H1 (cell line): ENCODE measurements at places on chromosomes 11 and 22. TPM values are rescaled to one million over a fixed set of nuclear protein-coding genes. Genes with fewer than 3 reads are reported as not detected.

- no peaks in the 10 kb centered on the region for H3K36me3 ChIP-seq
- peaks cover 4% of the 10 kb centered on the region for H3K4me1 ChIP-seq
- no peak overlapping the region for H3K27ac ChIP-seq
- H3K27me3 ChIP-seq = no peaks in the 10 kb centered on the region
- no peak for DNase-seq
These were observed 255.9 kb downstream of the FAT3 start for GRCh38 chr11:92480499-92480898.

DNA sequence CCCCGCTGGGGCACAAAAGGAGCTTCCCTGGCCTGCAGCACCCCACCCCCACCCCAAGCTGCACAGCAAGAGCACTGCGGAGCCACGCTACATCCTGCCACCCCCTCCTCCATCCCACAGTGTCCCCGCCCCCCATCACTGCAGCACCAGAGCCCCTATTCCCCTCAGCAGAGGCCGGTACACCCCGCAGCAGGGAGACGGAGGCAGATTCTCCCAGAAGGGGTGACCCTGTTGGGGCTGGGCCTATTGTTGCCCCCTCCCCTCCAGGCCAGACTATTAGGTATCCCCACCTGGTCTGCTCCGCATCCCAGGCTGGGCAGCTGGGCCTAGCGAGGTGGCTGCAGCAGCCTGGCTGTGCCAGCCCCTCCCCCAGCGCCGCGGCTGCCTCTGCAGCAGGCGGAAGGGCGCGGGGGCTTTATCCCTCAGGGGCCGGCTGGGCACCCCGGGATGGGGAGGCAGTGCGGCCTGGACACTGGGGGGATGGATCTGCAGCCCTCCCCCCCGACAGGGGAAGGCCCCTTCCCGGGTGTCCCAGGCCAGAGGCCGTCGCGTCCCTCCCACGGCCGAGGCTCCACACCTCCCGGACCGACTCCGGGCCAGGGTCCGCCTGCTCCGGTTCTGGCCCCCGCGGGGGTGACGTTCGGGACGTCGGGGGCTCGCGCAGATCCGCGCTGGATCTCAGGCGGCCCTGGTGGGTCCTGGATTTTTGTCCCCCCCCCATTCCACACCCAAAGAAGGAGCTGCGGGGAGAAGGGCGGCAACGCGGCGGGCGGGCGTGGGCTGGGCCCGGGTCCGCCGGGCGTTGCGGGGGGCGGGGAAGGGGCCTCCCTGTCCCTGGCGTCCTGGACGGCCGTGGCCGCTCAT lies 943 bp downstream of the DUSP8 start:
- no peaks in the 10 kb centered on the region for H3K36me3 ChIP-seq
- H3K4me3 ChIP-seq = peak overlapping the region; percentile 63
- H3K4me1 ChIP-seq = no peaks in the 10 kb centered on the region
- H3K27me3 ChIP-seq = peaks cover 18% of the 10 kb centered on the region
- no peak for DNase-seq

GRCh38 chr22:42154293-42155052 lies 23.9 kb upstream of the CYP2D6 start:
- no peaks in the 10 kb centered on the region for H3K27me3 ChIP-seq
- DNase-seq = no peak
- no peak overlapping the region for H3K27ac ChIP-seq
- no peak overlapping the region for H3K4me3 ChIP-seq
- no peaks in the 10 kb centered on the region; the same call in 1 of the 2 replicates for H3K4me1 ChIP-seq

DNA sequence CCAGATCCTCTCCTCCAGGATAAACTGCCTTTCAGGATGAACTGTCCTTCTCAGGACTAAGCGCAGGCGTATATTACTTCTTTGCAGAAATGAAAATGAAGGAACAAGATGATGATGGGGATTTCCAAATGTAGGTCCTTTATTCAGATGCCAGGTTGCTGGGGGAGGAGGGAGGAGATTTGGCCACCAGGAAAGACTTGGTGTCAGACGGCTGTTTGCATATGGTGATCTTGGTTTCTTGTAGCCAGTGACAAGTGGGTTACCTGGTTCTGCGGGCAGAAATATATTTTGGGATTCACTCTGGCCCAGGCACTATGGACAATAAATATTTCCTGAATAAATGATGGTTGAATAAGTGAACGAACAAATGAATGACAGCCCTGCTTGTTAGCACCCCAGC lies 243.4 kb downstream of the MIAT start:
- no peak overlapping the region for H3K27ac ChIP-seq
- no peak overlapping the region for H3K4me3 ChIP-seq
- H3K4me1 ChIP-seq = peaks cover 21% of the 10 kb centered on the region
- no peaks in the 10 kb centered on the region for H3K27me3 ChIP-seq
- no peaks in the 10 kb centered on the region for H3K36me3 ChIP-seq

- H3K27me3 ChIP-seq = no peaks in the 10 kb centered on the region
- no peak for DNase-seq
- H3K36me3 ChIP-seq = no peaks in the 10 kb centered on the region
- H3K4me3 ChIP-seq = no peak overlapping the region
- no peak overlapping the region for H3K27ac ChIP-seq
- peaks cover 9% of the 10 kb centered on the region for H3K4me1 ChIP-seq
These were observed 339.4 kb downstream of the MN1 start for GRCh38 chr22:27462190-27462589.

GRCh38 chr11:133163463-133164419 lies 368.6 kb downstream of the OPCML start:
- peaks cover 2% of the 10 kb centered on the region for H3K4me1 ChIP-seq
- no peak overlapping the region for H3K27ac ChIP-seq
- no peaks in the 10 kb centered on the region for H3K36me3 ChIP-seq
- DNase-seq = no peak
- no peak overlapping the region for H3K4me3 ChIP-seq

Gene PANX2
- 3.5 and 6.0 TPM in 2 replicates for polyA plus RNA-seq

Gene SLC22A8
- polyA plus RNA-seq = not detected in 2 replicates

DNA sequence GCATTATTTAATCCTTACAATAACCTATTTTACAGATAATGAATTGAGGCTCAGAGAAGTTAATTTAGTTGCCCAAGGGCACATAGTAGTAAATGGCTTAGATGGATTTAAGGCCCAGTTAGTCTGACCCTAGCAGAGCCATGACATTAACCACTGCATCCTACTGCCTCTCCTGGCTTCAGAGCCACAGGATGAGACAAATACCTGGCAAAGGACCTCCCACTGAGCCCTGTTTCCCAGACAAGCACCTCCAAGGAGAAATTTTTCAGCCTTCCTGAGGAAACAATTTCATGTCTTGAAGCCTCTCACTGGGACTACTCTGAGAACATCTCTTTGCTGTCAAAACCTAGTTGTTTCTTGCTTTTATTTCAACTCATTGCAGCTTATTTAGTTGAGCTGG lies 28.4 kb downstream of the IZUMO1R start:
- H3K27ac ChIP-seq = no peak overlapping the region
- no peaks in the 10 kb centered on the region for H3K27me3 ChIP-seq
- no peaks in the 10 kb centered on the region for H3K36me3 ChIP-seq
- no peak overlapping the region for H3K4me3 ChIP-seq
- DNase-seq = no peak

Gene OR5T1
- polyA plus RNA-seq = not detected in 2 replicates
